ENCODE measurements at places on chromosomes 12 and 14.

DNA sequence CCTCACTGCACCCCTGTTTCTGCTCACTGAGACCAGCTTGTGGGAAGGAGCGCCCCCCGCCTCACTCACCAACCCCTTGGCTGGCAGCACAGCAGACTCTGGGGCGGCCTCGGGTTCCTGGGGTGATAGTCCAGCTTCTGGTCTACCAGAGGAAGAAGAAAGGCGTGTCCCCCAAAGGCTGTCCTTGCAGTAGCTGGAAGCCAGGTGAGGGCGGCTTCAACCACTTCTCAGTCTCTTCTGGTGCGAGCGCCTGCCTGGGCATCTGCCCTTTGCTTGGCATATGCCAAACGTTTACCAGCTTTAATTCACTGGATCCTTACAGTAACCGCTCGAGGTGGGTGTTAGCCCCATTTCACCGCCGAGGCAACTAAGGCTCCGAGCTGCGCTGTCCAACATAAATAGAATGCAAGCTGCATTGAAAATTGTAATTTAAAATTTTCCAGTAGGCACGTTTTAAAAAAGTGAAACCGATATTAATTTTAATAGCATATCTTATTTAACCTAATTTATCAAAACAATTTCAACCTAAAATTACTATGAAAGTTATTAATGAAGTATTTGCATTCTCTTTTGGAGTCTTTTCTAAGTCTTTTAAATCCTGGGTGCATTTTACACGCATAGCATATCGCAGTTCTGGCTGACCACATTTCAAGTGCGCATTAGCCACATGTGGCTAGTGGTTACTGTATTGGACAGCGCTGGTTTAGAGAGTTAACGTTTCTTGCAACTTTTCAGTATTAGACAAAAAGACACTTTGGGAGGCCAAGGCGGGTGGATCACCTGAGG lies 872 bp downstream of the FAM177A1 start:
- DNase-seq, result no peak

- DNase-seq, result no peak
Observed at GRCh38 chr12:133236144-133236543, 467 bp upstream of the ANHX start.

- no peak for DNase-seq
Observed at GRCh38 chr12:3622822-3623690, 129.9 kb downstream of the CRACR2A start.

DNA sequence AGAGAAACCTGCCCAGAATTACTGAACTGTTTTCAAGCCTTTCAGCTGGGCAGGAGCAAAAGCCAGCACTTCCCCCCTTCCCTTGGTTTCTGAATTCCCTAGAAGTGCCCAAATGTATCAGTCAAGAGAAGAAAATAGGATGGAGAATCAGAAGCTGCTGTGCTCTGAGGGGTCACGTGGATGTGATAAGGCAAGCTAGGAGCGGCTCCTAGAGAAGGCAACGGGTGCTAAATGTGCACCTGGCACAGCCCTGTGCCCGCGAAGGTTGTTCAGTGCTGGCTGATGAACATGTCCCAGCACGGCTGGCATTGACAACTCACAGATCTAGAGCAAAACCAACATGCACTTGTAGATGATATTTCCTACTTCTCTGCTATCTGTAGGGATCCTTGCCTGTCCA lies 8.3 kb downstream of the EMG1 start:
- DNase-seq, result no peak

DNA sequence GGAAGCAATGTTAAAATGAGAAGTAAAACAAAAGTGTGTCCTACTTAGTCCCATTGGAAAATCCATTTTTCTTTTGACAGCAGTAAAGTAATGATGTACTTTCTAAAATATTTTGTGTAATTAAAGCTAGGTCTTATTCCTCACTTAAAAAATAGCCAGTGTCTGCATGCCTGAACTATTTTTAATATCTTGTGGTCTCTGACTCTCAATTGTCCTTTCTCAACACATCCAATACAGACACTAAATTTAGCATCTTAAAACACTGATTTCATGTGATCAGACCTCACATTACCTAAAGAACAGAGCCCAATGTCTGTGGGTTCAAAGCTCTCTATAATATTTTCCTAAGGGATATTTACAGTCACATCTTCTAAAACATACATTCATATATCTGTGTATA lies 108.0 kb downstream of the DERA start:
- no peak for DNase-seq

GRCh38 chr12:105798256-105798845 lies 340.4 kb downstream of the NUAK1 start:
- DNase-seq, result no peak

- no peak for DNase-seq
Observed at GRCh38 chr12:67415473-67415872, 146.3 kb downstream of the CAND1 start.

DNA sequence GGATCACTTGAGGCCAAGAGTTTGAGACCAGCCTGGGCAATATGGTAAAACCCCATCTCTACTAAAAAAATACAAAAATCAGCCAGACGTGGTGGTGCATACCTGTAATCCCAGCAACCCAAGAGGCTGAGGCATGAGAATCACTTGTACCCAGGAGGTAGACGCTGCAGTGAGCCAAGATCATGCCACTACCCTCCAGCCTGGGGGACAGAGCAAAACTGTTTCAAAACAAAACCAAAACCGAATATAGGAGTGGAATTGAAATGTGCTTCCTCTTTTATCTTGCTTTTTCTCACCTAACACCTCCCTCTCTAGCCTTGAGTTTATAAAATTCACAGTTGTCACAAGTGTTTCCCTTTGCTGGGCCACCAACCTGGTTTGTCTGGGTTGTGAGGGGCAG lies 181.9 kb downstream of the PAH start:
- DNase-seq, result no peak

- DNase-seq, result no peak
Observed at GRCh38 chr12:51128919-51129318, 44.0 kb downstream of the TFCP2 start.

DNA sequence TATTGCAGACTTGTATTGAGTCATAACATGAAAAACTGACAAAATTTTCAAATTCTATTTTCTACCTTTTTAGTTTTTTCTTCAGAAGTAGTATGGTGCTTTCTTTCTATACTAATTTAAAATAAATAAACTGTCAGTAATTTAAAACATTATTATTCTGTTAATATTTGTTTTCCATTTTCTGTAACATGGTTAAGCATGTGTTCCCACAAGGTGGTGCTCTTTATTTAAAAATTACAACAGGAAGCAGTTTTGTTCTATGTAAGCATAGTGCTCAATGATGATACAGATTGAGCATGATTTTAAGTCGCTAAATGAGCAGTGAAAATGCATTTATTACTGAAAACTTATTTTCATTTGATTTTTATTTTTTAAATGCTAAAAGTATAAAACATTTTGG lies 114.6 kb downstream of the PPFIA2 start:
- peak; percentile 40 for DNase-seq

- DNase-seq, result no peak
Observed at GRCh38 chr12:57129321-57129842, 1.1 kb downstream of the LRP1 start.

DNA sequence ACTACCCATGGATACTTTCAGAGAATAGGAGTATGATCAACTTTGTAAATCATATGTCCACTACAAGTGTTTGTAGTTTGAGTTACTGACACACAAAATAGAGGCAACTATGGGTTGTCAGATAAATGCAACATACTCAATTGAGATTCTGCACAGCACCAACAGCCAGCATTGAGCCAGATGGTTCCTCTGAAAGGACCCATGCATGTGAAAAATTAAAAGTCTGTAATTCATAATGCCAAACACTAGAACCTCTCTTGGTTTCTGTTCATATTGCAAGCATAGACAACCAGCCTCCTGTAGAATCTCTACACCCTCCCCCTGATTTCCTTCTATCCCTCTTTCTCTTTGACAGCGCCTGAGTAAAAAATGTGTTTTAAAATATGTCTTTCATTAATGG lies 831.0 kb downstream of the C12orf50 start:
- DNase-seq, result no peak

GRCh38 chr12:9106610-9107541 lies 8.8 kb downstream of the A2M start:
- no peak for DNase-seq

DNA sequence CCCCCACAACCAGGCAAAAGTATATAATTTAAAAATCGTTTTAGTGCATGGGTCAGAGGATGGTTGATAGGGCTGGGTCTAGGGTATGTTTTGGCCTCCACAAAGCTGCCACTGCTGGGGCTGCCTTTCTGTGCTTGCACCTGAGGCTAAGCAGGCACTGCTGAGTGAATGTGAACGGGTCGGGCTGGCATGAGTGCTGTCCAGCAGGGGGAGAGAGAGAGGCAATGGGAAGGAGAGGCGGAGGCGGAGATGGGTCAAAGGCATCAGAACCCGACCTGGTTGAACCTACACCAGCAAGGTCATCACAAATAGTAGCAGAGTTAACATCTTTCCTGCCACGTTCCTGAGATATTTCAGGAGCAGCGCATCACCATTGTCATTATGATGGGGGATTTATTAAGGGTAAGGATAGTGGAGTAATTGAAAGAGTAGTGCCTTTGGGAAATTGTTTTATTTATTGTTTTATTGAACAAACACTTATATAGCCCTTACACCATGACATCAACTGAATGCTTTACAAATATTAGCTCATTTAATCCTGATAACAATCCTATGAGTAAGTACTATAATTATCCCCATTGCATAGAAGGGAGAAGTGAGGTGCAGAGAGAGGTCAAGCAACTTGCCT lies 5.8 kb upstream of the NRXN3 start:
- DNase-seq, result no peak

DNA sequence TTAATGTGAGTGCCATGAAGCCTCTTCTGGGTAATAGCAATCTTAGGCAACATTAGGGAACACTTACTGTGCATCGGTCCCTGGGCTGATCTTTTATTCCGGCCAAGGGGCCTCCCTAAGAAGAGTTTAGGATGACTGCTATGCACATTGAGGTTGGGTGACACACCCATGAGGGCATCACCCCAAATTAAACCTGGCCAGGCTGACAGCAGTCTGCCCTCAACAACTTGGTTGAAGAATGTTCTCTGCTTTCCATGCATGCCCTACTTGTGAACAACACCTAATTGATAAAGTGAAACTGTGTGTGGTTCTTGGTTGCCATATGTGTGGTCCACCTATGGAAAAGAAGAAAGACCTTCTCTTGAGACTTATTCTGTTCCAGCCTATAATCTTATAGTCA lies 1098.0 kb downstream of the BCL11B start:
- no peak for DNase-seq

All from muscle of arm (tissue), 14 donors.